MM.1S (cell line): ENCODE measurements at places on chromosomes 6 and 20.

GRCh38 chr6:33391922-33392594 lies 435 bp downstream of the KIFC1 start:
- peak; percentile 26 for DNase-seq

DNA sequence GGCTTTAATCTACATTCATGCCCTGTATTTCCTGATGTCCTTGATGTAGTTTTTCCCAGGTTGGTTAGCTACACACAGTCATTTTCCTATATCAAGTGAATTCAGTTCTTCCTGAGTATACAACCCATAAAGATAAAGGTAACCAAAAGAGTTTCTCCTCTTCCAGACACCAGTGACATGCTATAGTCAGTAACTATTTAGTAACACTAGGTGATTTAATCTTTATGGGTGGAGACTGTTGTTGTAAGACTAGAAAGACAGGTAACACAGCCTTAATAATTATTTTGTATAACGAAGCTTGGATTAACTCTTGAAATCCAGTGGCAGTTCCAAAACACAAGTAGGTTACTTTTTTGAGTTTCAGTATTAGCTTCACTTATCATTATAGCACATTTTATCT lies 17.6 kb downstream of the MCUR1 start:
- DNase-seq: no peak

GRCh38 chr20:9196110-9196509 lies 127.2 kb downstream of the PLCB4 start:
- DNase-seq: no peak

DNA sequence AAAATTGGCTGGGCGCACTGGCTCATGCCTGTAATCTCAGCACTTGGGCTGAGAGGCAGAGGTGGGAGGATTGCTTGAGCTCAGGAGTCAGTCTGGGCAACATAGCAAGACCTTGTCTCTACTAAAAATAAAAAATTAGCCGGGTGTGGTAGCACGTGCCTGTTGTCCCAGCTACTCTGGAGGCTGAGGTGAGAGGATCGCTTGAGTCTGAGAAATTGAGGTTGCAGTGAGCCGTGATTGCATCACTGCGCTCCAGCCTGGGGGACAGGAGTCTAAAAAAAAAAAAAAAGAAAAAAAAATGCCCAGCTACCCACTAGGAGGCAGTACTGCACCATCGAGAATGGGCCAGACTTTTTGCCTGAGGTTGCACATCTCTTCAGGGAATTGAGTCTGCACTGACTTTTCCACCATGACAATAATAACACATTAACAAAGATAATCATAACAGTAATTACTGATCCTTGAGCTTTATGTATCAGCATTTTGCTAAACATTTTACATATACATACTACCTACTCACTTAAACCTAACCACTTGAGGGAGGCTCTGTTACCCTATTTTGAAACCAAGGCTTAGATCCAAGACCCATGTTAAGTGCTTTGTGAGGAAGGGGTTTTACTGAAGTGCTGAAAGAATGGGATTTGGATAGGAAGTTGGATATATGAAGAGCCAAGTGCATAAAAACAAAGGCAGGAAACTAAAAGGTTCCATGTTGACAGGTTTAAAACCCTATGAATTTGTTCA lies 21.0 kb downstream of the SRSF3 start:
- peak; percentile 46 for DNase-seq

- no peak for DNase-seq
Measured at GRCh38 chr6:136069119-136069518, 181.0 kb downstream of the MTFR2 start.

DNA sequence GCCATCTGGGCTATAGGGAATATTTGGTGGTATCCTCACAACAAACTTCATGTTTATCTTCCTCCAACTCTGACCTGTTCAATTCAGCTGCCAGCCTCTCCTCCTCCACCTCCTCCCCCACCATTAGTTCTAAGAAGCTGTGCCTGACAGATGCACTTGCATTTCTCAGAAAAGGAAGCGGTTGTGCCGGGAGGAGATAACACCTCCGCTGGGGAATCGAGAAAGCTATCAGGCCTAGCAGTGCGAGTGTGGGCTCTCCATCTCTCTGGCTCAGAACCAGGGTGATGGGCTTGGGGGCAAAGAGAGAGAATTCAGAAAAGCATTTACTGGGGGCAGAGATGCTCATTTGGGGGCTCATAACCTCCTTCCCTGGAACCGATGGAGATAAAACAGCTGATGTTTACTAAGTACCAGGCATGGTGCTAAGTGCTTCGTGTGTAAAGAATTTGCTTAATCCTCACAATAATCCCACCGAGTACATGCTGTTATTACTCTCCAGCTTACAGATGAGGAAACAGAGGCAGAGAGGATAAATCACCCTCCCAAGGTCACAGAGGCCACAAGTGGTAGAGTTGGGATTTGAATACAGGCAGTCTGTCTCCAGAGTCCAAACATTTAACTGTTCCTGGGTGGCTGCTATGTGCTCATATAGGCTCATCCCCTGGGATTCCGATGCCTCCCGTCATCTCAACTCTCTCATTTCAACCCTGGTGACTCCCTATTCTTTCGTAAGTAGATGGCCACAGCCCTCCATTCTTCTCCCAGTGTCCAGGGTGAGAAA lies 38.3 kb downstream of the COX4I2 start:
- peak; percentile 77 for DNase-seq

- DNase-seq: no peak
Measured at GRCh38 chr20:50911716-50912115, 19.5 kb downstream of the ADNP start.

GRCh38 chr6:169884158-169884557 lies 132.7 kb downstream of the ERMARD start:
- no peak for DNase-seq

GRCh38 chr6:16400248-16400760 lies 161.9 kb downstream of the GMPR start:
- DNase-seq: no peak

- DNase-seq: no peak
Measured at GRCh38 chr6:163862701-163863100, 448.2 kb downstream of the QKI start.

GRCh38 chr20:63826753-63827152 lies 4.3 kb downstream of the ZBTB46 start:
- DNase-seq: no peak

DNA sequence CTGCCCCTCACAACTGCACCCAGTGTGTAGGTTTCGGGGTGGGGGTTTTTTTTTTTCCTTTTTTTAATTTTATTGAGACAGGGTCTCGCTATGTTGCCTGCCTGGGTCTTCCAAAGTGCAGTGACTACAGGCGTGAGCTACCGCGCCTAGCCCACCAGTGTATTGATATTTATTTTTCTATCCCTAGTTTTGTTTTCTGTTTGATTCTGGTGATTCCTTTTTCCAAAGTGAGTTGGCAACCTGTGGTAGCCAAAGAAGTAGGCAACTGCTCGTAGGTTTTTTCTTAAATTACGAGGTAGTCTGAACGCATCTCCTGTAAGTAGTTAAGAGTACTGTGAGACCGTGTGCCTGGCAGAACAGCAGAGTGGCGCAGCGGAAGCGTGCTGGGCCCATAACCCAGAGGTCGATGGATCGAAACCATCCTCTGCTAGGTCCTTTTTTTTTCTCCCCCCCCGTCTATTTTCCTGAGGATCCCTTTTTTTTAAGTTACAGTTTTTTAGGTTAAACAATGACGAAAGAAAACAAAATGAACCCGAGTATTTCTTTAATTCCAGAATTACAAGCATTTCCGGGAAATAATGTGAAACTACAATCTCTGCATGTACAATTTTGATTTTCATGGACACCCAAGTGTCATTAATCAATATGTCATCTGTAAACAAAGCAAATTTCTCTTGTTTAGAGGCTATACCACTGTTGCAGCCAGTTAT lies 78.7 kb upstream of the BTN3A2 start:
- peak; percentile 76 for DNase-seq

DNA sequence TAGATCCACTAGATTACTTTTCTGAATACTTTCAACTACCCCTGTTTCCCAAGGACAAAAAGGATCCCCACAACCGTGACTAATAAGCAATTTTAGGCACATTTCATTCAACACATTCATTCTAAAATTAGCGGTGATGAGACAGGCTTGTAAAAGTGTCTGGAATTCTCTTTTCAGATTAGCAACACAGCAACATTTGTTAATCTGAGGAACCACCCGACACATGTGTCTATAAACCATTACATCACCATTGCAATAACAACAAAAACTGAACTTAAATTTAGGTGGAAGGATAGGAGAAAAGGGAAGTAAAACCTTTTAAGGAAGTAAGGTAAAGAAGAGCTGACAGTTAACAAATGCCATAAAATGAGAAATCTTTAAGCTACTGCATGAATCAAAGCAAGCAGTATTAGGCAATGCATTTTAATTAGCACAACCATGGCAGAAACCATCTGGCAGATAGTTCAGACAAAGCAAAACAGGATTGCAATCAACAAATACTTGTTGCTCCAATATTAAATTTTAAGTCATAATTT lies 49.1 kb downstream of the MAP3K7 start:
- no peak for DNase-seq

GRCh38 chr6:10381830-10382208 lies 33.1 kb downstream of the TFAP2A start:
- DNase-seq: no peak

- no peak for DNase-seq
Measured at GRCh38 chr6:154715446-154715845, 17.8 kb upstream of the SCAF8 start.

DNA sequence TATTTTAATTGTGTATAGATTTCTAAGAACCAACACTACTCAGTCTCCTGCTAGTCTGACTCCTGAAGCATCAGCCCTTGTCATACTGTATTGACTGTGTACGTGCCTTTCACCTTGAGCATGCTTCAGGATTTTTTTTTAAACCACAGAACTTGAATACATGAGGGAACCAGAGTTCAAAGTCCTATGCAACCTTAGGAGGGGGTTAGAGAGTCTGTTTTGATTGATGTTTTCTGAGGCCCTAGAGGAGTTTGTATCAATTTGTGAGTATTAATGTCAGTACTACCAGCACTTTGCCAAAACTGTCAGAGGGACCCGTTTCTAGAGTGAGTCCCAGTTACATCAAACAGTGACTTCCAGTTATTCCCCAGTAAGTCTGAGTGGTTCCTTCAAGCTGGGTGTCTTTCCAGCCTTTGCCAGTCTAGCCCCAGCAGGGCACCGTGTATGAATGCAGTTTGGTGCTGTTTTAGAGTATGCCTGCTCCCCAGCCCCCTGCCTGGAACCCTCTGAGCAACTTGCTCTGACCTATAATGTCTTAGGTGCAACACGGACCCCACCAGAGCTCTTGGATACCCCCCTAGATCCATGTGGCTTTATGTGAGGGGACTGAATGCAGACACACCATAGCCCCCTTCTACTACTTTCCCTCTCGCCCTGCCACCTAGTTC lies 8.5 kb downstream of the TP53INP2 start:
- DNase-seq: no peak

DNA sequence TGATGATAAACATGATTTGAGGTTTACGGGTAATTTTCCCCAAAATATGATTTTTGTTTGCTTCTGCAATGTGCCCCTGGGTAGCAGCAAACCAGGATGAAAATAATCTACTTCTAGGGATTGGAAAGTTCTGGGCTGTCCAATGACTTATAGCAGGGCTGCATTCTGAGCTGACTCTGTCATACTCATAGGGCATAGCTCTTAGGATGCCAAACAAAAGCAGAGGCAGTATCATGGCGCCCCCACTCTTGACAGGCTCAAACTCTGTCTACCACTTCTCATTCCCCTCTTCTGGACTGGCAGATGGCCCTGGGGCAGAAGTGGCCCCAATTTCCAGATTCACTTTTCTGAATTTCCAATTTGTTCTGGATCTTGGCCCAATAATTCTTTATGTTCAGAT lies 10.3 kb downstream of the SERPINB1 start:
- no peak for DNase-seq
